ENCODE measurements at places on chromosomes 7 and 10. TPM values are rescaled to one million over a fixed set of nuclear protein-coding genes. Genes with fewer than 3 reads are reported as not detected.

The SLC18A3 gene
- total RNA-seq, result 5.2 TPM

The EFCAB10 gene
- 5.2 TPM for total RNA-seq

The PRKCQ gene
- 6.2 TPM for total RNA-seq

The DNAH11 gene
- total RNA-seq, result 7.5 TPM

The RAMP3 gene
- total RNA-seq, result 8.9 TPM

- H3K4me1 ChIP-seq, result peaks cover 7% of the 10 kb centered on the region
- H3K27me3 ChIP-seq, result no peaks in the 10 kb centered on the region
- H3K36me3 ChIP-seq, result no peaks in the 10 kb centered on the region
Observed at GRCh38 chr10:88582411-88582805, 710 bp downstream of the RNLS start.

DNA sequence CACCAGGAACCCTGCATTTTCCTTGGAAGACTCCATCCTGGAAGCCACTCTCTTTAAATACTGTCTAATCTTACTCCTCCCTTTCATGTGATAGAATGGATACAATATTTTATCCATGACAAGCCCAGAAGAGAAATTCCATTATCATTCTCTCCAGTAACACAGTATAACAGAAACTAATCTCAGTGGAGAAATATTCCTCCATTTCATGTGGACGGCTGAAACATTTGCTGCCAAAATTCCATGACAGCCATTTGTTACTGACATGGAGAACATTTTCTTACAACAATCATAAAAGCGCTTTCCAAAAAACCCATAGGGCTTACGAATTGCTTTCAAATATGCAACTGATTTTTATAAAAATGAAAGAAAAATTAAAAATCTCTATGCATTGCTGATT lies 392.8 kb upstream of the KLF6 start:
- H3K27me3 ChIP-seq, result no peaks in the 10 kb centered on the region

DNA sequence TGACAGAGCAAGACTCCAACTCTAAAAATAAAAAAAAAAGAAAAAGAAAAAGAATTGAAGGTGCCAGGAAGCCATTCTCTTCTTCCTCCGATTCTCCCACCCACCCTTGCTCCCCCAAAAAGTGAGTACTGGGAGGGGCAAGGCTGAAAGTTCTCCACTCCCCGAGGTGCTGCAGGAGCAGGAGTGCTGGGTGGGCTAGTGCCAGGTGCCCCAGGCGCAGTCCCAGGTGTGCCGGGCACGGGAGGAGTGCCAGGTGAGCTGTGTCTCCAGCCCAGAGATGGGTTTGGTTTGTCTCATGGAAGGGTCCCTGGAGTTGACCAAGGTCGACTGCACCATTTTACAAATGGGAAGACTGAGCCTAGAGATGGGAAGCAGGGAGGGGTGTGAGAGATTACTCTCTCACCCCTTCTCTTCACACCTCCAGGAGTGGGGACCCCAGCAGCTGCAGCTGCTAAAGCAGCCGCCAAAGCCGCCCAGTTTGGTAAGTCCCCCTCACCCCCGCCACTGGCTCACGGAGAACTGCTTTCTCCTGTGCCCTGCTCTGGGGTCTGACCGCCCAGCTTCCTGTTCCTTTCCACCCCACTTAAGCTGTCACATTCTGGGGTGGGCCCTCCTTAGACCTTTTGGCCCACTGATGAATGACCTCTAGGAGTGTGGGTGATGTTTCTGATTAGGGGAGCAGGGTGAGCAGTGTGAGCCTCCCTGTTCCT lies 26.2 kb upstream of the LIMK1 start:
- H3K27ac ChIP-seq, result no peak overlapping the region
- H3K4me3 ChIP-seq, result no peak overlapping the region
- peaks cover 8% of the 10 kb centered on the region for H3K4me1 ChIP-seq
- no peaks in the 10 kb centered on the region for H3K27me3 ChIP-seq

DNA sequence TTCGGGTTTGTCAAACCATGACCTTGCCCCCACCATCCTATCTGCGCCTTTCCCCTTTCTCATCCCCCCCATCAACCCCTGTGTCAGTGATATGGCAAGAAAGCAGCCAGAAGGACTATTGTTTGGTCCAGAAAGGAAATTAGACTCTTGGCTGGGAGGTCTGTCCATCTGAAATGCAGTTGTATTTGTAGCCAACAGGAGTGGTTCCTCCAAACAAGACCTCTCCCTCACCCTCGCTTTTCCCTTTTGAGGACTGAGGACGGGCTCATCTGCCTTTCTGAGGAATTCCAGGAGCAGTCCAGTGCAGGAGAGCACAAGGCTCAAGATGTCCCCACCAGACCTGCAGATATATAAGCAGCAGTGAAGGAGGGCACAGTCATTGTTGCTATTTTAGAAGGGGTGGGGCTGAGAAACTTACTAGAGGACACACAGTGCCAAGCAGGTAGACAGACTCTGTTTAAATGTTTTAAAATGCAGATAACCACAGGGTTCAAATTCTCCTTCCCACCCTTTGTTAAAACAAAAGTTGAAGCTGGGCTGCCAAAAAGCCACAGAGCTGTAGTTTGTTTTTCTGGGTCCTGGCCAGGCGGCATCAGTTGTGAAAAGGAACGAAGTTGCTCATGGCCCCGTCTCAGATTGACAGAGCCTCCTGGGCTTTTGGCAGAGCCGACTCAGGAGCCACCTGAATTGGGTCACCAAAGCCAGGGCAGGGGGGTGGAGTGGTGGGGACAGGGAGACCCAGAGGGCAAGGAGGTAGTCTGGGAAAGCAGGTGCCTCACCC lies 37.3 kb downstream of the CYP17A1 start:
- H3K27ac ChIP-seq, result peak overlapping the region; percentile 86
- H3K27me3 ChIP-seq, result no peaks in the 10 kb centered on the region
- H3K4me3 ChIP-seq, result no peak overlapping the region
- peaks cover 30% of the 10 kb centered on the region for H3K36me3 ChIP-seq
- no peak for DNase-seq
- peaks cover 35% of the 10 kb centered on the region for H3K4me1 ChIP-seq

DNA sequence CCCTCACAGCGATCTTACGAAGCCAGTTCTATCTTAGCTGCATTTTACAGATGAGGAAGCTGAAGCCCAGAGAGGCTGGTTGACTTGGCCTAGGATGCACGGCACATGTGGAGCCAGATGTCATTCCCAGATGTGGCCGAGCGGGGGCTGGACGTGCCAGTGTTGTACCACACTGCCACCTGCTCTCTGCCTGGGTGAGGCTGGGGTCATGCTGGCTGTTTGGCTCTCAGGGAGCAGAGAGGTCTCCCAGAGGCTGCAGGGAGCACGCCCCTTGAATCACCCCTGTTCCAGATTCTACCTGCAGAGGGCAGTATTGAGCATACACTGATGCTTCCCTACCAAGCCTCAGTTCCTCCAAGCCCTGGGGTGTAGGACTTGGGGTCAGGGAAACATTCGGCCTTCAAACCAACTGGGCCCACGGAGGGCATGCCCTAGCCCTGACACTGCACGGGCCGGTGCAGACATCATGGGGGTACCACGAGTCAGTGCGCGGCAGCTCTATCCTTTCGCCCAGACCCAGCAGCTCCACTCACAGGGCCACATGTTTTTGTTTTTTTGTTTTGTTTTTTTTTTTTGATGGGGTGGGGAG lies 3.8 kb upstream of the GTF2IRD1 start:
- peaks cover 16% of the 10 kb centered on the region for H3K4me1 ChIP-seq
- no peak for DNase-seq
- H3K36me3 ChIP-seq, result no peaks in the 10 kb centered on the region
- H3K27ac ChIP-seq, result no peak overlapping the region

DNA sequence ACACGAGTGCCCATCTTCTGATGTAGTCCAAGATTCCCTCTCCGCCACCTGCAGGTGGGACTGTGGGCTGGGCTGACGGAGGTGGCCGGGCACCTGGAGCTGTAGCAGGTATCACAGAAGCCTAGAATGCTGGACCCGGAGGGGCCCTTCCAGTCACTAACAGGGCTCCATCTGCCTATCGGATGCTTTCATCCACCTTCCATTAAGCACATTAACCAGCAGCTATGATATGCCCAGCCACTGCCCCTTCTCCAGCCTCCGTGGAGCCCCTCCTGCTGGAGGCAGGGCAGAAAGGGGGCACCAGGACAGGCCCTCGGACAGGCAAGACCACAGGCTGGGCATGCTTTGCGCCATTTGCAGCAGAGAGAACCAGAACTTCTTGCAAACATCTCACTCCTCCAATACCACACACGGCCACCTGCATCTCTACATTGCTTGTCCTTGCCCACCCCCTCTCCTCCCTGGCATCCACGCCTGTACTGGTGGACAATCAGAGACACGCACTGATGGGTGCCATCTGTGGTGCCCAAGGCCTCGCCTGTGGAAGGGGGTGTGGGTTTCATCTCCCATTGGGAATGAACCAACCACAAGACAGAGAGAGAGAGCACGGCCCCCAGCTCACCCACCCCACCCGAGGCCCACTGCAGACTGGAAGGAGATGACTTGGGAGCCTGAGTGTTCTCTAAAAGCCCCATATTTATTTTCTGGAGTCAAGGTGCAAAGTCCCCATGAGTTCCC lies 16.8 kb downstream of the PRKAG2 start:
- no peak overlapping the region for H3K4me3 ChIP-seq
- no peaks in the 10 kb centered on the region for H3K27me3 ChIP-seq
- H3K4me1 ChIP-seq, result peaks cover 13% of the 10 kb centered on the region
- no peak for DNase-seq
- H3K27ac ChIP-seq, result no peak overlapping the region
- H3K36me3 ChIP-seq, result no peaks in the 10 kb centered on the region

DNA sequence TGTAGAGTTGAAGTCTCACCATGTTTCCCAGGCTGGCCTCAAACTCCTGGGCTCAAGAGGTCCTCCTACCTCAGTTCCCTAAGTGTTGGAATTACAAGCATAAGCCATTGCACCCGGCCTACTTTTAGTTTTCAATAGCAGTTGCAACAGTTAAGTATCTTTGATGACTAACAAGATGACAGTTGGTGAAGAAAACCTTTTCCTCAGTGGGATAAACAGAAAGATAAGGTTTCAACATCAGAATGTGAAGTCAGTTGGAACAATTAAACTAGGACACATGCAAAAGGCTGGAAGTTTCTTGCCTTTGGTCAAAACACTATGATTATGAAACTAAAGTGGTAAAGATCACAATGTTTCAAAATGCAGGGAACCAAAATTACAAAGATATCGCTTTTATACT lies 169.2 kb downstream of the ZNF438 start:
- H3K27ac ChIP-seq, result no peak overlapping the region
- DNase-seq, result no peak
- no peaks in the 10 kb centered on the region for H3K27me3 ChIP-seq
- H3K4me3 ChIP-seq, result no peak overlapping the region
- no peaks in the 10 kb centered on the region for H3K4me1 ChIP-seq
- H3K36me3 ChIP-seq, result no peaks in the 10 kb centered on the region

DNA sequence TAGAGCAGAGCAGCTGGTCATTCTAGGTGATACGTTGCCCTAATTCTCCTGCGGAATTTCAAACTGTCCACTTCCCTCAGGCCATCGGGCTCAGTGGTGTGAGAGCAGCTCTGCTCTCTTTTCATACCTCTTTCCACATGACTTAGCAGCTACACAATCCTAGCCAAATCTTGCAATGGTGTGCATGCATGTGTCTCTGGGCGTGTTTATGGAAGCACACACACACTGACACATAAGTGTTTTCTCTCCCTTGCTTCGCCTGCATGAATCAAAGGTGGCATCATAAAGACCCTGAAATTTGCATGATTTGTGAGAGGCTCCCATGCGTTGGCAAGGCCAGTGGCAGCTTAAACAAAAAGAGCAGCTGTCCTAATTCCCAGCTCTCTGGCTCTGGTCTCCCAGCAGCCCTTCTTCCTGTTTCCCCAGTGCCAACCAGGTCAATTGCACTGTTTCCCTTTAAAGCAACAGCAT lies 1189.5 kb downstream of the GATA3 start:
- H3K27ac ChIP-seq, result peak overlapping the region; percentile 83
- no peak overlapping the region for H3K4me3 ChIP-seq
- peaks cover 8% of the 10 kb centered on the region for H3K4me1 ChIP-seq

- no peak overlapping the region for H3K27ac ChIP-seq
Observed at GRCh38 chr7:147584771-147585193, 1005.8 kb upstream of the C7orf33 start.

DNA sequence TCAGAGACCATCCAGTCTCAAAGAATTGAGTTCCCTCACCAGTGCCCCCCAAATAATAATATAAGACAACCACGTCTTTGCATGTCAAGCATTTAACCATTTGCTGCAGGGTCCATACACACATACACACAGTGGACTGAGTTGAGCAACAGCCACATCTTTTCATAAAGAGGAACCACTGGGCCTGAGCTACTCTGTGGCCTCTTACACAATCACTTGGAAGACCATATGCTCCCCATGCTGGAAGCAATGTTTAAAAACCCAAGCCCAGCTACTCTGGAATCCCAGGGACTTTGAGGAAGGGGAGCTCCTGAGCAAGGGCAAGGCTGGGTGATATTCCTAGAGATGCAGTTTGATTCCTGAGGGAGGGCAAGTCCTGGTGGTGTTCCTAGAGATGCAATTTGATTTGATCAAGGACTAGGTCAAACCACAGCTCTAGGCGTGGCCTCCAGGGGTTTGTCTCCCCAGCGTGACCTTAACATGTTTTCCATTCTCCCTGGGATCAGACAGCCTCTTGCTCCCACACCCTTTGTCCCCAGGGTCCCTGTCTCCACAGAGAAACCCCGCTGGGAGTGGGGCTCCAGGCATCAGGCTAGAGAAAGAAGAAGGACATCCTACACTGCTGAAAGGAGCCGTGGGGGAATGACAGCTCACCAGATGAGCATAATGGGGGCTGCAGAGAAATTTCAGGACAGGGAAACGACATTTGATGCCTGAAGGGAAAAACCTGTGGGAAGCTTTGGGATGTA lies 376.2 kb upstream of the MGMT start:
- H3K27me3 ChIP-seq, result no peaks in the 10 kb centered on the region
- no peak overlapping the region for H3K27ac ChIP-seq
- H3K36me3 ChIP-seq, result no peaks in the 10 kb centered on the region
- no peak for DNase-seq

GRCh38 chr7:102981451-102981850 lies 68.7 kb downstream of the LRRC17 start:
- no peaks in the 10 kb centered on the region for H3K4me1 ChIP-seq
- no peak overlapping the region for H3K4me3 ChIP-seq
- DNase-seq, result no peak
- H3K27ac ChIP-seq, result no peak overlapping the region

DNA sequence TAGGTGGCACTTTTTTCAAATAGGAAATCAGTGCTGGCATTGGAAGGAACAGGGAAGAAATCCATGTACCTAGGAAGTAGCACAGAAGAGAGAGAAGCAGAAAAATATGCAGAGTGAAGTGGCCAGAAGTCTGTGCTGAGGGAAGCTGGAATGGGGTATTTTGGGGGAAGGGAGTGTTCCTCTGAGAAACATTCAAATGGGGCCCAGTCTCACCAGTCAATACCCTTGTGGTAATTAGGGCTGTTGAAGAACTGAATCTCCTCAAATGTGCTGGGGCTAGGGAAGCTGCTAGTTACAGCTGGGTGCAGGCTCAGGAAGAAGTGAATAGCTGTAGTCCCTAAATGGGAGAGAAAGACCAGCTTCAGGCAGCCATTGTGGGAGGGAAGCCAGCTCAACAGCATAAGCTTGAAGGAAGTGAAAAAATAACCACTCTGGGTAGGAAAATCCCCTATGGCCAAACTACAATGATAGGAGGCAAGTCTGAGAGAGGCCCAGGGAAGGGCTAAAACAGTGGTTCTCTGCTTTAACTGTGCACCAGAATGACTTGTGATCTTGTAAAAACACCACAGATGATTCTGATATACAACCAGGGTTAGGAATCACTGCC lies 7.6 kb downstream of the NDST2 start:
- no peaks in the 10 kb centered on the region for H3K27me3 ChIP-seq
- no peak for DNase-seq
- peaks cover 97% of the 10 kb centered on the region for H3K36me3 ChIP-seq
- no peak overlapping the region for H3K27ac ChIP-seq

- H3K36me3 ChIP-seq, result no peaks in the 10 kb centered on the region
- no peaks in the 10 kb centered on the region for H3K27me3 ChIP-seq
- no peak for DNase-seq
- H3K4me3 ChIP-seq, result no peak overlapping the region
- H3K27ac ChIP-seq, result peak overlapping the region; percentile 53
Observed at GRCh38 chr7:26005683-26006410, 146.2 kb upstream of the NFE2L3 start.

Data from spinal cord (tissue), 10 donors.